CMK (cell line): ENCODE measurements at places on chromosomes 12 and 14.

DNA sequence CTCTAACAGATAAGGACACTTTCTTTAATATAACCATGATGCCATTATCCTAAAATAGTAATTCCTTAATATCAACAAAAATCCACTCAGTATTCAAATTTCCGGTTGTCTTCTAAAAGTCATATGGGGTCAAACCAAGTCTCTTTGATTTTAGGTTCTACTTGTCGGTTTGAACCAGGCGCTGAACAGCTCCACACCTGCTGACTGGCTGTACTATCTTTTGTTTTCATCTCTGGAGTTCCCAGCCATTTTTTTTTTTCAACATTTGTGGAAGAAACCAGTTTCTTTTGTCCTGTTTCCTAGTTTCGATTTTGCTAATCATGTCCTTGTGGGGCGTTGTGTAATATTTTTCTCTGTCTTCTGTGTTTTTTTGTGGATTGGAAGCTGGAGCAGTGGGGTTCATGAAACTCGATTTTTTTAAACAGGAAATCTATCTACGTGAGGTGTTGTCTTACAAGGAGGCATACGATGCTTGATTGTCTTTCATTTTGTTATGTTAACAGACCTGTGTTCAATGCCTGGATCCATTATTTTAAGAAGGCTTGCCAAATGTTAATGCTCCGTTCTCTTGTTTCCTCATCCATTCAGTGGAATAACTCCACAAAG is 50.2 kb downstream of the FZD10 start:
- no peak for DNase-seq

DNA sequence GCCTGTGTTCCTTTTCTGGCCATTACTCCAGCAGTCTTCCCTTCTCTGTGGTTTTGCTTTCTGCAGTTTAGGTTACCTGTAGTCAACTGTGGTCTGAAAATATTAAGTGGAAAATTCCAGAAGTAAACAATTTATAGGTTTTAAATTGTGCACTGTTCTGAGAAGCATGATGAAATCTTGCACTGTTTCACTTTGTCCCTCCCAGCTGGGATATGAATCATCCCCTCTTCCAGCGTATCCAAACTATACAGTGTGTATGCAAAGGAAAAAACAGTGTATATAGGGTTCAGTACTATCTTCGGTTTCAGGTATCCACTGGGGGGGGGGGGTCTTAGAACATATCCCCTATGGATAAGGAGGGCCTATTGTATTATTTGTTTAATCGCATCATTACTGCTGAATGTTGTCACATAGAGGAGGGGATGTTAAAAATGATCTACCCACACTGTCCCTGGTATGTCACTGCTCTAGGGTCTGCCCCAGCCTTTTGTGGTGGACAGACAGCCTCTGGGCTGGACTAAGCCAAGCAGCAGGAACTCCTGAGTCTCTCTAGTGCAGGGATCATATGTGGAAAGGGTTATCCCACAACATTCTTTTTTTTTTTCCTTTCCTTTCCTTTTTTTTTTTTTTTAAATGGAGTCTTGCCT is 109.1 kb upstream of the MAX start:
- DNase-seq, result no peak

- no peak for DNase-seq
Observed at GRCh38 chr14:36724162-36724561, 62.5 kb downstream of the PAX9 start.

DNA sequence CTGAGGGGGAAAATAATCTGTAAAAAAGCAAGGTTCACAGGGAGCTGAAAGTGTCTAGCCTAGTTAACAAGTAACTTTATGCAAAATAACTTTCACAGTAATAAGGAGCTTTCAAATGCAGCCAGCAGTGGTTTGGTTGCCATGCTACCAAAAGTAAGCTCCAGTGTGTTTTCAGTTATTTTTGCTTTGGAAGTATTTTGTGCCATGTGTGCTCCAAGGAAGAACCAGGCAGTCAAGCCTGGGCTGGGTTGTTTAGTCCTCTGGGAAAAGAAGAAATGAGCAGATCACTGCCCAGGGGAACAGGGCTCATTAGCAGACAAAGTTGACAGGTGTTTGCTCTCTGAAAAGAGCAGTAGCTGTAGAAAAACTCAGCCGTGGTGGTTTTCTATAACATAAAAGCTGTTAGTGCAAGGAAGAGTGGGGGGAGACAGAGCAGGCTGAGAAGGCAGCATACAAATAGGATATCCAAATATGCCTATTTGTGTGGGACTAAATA is 92.8 kb upstream of the TMTC2 start:
- no peak for DNase-seq

- DNase-seq, result no peak
Observed at GRCh38 chr14:84485036-84485435, 1044.9 kb upstream of the FLRT2 start.

- no peak for DNase-seq
Observed at GRCh38 chr12:64600164-64600561, 10.1 kb upstream of the RASSF3 start.

DNA sequence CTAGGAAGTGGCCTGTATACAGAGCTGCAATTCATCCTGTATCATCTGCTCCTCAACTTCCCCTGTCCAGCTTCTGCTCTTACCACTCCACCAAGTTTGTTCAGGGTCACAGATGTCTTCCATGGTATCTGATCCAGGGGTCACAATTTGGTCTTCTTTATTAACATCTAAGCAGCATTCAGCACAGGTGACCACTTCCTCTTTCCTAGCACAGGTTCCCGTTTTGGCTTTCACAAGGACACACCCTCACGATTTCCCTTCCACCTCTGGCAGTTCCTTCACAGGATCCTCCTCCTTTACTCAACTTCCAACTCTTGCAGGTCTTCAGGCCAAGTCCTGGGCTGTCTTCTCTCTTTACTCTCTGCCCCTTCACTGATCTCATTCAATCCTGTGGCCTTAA is 93.6 kb downstream of the TTC7B start:
- no peak for DNase-seq

GRCh38 chr14:69850086-69850735 is 29.0 kb upstream of the SMOC1 start:
- no peak for DNase-seq

DNA sequence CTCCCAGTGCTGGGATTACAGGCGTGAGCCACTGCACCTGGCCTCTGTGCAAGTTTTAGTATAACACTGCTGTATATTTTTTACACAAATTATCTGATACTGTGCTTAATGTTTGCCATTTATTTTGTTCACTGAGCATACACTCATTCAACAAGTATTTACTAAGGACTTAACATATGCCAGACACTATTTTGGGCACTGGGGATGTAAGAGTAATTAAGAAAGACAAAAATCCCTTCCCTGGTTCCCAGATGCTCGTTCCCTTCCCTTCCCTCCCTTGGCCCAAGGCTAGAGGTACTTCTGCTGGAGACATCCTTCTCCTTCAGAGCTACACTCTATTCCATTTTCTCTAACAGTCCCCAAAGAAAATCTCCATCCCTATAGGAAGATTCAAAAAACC is 12.5 kb downstream of the CIT start:
- DNase-seq, result no peak

- DNase-seq, result no peak
Observed at GRCh38 chr12:102438827-102439210, 41.5 kb downstream of the IGF1 start.

DNA sequence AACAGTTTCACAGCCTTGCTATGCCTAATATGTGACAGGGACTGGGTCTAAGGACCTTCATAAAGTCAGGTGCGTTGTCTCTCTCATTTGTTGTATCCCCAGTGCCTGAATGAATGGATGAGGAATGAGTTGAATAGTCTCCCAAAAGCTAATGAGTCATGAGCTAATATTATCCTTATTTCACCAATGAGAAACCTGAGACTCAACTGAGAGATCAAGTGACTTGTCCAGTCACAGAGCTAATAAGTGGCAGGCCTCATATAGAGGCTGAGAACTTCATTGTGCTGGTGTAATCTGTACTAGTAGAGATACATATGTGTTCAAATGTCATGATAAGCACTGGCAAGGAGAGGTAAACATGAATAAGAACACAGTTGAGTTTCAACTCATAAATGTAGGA is 612.4 kb downstream of the NRXN3 start:
- no peak for DNase-seq

GRCh38 chr12:49369411-49370145 is 2.3 kb downstream of the SPATS2 start:
- DNase-seq, result no peak

- no peak for DNase-seq
Observed at GRCh38 chr14:62213516-62213915, 451.3 kb downstream of the SNAPC1 start.

DNA sequence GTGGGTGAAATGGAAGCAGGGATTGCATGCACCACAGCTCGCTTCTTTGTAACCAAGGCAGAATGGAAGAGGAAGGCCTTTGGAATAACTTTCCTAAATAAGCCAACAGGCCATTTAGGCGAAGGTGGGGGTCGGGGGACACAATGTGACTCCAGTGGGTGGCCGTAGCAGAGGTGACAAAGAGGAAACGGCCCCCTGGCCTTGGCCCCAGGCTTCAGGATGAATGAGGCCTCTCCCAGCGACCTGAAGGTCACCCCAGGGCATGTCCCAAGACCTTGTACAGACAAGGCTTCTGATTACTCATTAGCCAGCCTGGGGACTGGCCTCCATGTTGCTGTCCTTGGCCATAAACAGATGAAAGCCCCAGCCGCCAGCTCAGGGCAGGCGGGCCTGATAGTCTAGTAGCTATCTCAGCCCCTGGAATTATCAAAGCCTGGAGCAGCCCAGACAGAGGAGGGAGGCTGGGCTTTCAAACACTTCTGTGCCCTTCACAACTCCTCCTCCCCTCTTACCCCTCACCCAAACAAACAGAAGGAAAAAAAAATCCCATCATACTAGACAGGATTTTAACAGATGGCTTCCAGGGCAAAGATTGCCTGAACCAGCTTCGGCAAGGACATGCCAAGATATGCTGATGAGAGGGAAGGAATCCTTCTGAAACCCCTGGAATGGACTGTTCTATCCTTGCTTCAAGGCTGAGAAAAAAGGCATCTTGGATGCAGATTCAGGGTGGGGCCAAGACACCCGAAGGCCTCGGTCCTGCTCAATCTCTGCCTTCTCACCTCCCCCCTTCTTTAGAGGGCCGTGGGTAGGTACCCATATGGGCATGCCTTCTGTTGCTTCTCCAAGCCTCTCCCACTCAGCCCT is 142.3 kb upstream of the PARP11 start:
- DNase-seq, result no peak

GRCh38 chr12:54983536-54984101 is 943 bp downstream of the TESPA1 start:
- DNase-seq, result no peak

GRCh38 chr12:132835076-132836025 is 6.7 kb upstream of the GOLGA3 start:
- no peak for DNase-seq

DNA sequence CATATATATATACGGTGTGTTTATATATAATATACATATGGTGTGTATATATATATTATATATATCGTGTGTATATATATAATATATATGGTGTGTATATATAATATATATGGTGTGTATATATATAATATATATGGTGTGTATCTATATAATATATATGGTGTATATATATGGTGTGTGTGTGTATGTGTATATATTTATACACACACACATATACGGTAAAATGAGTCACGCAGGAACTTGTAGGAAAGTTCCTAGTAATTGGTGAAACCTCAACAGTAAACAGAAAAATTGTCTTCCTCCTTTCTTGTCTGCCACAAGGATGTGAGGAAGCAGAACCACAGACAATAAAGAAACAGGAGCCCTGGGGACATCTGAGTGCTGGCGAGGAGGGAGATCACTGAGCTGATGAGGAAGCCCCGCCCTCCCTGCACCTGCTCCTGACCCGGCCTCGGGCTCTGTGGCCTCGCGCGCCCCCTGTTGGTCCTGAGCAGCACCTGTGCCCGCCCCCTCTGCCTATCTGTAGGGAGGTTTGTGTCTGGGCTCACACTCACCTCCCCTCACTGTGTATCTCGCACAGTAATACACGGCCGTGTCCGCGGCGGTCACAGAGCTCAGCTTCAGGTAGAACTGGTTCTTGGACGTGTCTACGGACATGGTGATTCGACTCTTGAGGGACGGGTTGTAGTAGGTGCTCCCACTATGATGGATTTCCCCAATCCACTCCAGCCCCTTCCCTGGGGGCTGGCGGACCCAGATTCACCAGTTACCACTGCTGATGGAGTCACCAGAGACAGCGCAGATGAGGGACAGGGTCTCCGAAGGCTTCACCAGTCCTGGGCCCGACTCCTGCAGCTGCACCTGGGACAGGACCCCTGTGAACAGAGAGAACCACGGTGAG is 1079.4 kb downstream of the TMEM121 start:
- DNase-seq, result peak; percentile 32

DNA sequence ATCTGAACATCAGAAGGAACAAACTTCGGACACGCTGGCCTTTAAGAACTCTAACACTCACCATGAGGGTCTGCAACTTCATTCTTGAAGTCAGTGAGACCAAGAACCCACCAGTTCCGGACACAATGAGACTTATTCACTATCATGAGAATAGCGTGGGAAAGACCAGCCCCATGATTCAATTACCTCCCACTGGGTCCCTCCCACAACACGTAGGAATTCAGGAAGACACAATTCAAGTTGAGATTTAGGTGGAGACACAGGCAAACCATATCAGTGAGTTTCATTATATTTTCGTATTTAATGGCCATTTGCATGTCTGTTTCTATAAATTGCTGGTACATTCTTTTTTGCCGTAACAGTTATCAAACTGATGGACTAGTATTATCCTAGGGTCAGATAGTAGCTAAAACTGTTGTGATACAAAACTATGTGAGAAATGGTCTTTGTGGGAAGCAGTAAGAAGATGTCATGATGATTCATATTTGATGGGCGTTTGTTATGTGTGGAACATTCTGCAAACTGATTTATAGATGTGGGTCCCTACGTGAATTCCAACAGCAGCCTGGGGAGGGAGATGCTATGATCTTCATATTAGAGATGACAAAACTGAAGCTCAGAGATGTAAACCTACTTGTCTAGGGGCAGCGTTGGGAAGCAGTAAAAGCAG is 282.4 kb upstream of the TMEM132C start:
- DNase-seq, result no peak

GRCh38 chr12:8829621-8830020 is 7.2 kb downstream of the A2ML1 start:
- DNase-seq, result no peak

DNA sequence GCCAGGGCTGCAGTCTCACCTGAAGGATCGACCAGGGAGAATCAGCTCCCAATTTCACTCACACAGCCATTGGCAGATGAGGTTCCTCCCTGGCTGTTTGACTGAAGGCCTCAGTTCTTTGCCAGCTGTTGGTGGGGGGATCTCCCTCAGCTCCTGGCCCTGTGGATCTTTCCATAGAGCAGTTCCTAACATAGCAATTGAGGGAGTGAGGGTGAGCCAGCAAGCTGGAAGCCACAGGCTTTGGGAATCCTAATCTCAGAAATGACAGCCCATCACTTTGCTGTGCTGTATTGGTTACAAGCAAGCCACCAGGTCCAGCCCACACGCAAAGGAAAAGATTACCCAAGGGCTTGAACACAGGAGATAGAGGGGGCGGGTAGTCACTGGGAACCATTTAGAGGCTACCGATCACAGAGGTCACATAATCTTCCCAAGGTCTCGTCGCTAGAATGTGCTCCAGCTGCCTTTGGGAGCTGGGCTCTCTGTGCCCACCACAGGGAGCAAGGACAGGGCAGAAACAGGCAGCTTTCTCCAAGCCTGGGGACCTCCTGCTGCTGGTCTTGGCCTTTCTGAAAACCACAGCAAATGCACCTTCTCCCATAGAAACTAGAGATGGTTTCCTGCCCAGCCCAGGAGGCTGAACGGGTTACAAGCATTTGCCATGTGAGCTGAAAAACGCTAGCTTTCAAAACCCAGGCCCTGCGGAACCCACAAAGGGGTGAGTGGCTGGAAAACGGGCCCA is 4.6 kb upstream of the OTUB2 start:
- no peak for DNase-seq

- no peak for DNase-seq
Observed at GRCh38 chr14:38083039-38083438, 124.7 kb upstream of the SSTR1 start.
